ENCODE measurements at places on chromosomes 3 and 15.

- DNase-seq = no peak
These were observed 28.4 kb downstream of the TTC14 start for GRCh38 chr3:180630371-180630770.

DNA sequence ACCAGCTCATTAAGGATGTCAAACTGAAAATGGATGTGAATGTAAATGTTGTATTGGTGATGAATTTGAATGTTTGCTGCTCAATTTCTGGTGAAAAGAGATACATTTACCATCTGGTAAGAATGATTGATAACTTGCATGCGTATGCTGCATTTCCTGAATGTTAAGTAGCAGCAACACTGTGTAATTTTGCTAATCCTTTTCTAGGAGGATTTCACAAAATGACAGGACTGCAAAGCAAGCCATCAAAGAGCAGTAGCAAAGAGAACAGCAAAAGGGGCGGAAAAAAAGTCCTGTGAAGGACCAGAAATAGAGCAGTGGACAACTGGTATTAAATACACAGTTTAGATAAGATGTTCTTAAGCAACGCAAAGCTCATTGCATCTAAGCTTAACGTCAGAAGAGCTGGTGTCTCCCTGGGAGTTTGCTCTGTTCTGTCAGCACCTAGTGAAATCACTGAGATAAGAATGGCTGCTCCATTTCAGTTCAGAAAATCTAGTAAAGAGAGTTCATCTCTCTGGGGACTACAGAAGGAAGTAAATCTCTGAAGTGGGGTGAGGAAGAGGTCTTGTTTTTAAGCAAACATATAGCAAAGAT, 23.5 kb upstream of the PAQR5 start:
- no peak for DNase-seq

- DNase-seq = no peak
These were observed 63.9 kb downstream of the ADCY5 start for GRCh38 chr3:123385001-123385401.

- no peak for DNase-seq
These were observed 256.3 kb downstream of the SCAPER start for GRCh38 chr15:76648732-76649444.

Measured in activated CD4-positive, alpha-beta T cell treated with anti-CD3 and anti-CD28 coated beads, Interleukin-2, amount 50 U/mL, for 24 hours (primary cell).